H4 (cell line): ENCODE measurements at places on chromosomes 16 and 17.
A peak's percentile ranks its signal among the peaks of the same experiment; 100 is the strongest.

- DNase-seq, result no peak
These were observed 31.5 kb downstream of the HAPSTR1 start for GRCh38 chr16:9122969-9123368.

- DNase-seq, result peak; percentile 66
These were observed 4.8 kb downstream of the PPM1D start for GRCh38 chr17:60604686-60605334.

GRCh38 chr17:35088356-35088880 is 24.9 kb upstream of the RFFL start:
- DNase-seq, result peak; percentile 30

DNA sequence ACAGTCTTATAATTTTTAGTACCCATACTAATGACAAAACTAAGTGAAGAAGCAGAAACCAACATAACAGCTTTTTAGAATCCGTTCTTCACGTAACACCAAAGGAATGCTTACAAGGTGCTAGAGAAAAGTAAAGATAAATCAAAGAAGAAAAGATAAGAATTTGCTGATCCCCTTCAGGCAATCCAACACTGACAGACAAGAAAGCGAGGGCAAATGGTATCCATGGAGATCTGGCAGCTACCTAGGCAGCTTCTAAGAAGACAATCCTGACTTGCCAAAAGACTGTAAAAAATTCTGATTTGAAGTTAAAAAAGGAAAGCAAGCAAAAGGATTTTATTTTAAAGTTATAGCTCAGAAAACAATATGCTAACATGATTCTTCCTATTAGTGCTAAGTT is 14.6 kb downstream of the BBS2 start:
- DNase-seq, result no peak

- DNase-seq, result peak; percentile 32
These were observed 23.4 kb downstream of the WWOX start for GRCh38 chr16:78122774-78123315.

DNA sequence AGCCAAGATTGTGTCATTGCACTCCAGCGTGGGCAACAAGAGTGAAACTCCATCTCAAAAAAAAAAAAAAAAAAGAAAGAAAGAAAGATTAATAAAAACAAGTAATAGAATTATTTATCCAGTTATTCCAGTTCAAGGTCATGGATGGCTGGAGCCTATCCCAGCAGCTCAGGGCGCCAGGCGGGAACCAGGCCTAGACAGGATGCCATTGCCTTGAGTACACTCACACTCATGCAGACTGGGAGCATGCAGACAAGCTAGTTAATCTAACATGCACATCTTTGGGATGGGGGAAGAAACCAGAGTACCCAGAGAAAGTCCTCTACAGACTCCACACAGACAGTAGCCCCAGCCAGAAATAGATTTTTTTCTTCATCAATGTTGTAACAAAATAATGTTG is 17.9 kb downstream of the PDP2 start:
- no peak for DNase-seq

- DNase-seq, result no peak
These were observed 30.2 kb downstream of the ABCC3 start for GRCh38 chr17:50664788-50665458.

- peak; percentile 42 for DNase-seq
These were observed 101.2 kb downstream of the ZNF423 start for GRCh38 chr16:49754495-49755312.

- DNase-seq, result no peak
These were observed 339.0 kb downstream of the TMEM114 start for GRCh38 chr16:8251298-8251697.

- no peak for DNase-seq
These were observed 202.1 kb upstream of the IRX3 start for GRCh38 chr16:54488729-54489128.

GRCh38 chr17:58985367-58985766 is 121.3 kb downstream of the TRIM37 start:
- no peak for DNase-seq

DNA sequence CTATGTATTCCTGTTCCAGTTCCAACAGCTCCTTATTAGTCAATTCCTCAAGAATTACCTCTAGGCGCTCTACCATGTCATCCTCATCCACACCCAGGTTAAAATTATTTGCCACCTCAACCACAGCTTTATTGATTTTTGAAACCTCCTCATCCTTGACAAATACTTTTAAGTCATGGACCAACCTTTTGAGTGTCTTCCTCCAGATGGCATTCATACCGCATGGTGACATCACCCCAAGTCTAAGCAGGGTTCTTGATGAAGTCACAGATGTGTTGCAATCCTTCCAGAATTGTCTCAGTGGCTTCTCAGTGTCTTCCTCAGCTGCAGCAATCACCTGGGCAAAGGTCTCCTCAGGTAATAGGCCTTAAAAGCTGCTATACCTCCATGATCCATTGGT is 40.1 kb downstream of the BCL7C start:
- DNase-seq, result no peak

GRCh38 chr16:88799569-88800276 is 3.9 kb upstream of the CDT1 start:
- DNase-seq, result no peak

GRCh38 chr17:72715906-72716572 is 376.4 kb downstream of the SLC39A11 start:
- peak; percentile 97 for DNase-seq

DNA sequence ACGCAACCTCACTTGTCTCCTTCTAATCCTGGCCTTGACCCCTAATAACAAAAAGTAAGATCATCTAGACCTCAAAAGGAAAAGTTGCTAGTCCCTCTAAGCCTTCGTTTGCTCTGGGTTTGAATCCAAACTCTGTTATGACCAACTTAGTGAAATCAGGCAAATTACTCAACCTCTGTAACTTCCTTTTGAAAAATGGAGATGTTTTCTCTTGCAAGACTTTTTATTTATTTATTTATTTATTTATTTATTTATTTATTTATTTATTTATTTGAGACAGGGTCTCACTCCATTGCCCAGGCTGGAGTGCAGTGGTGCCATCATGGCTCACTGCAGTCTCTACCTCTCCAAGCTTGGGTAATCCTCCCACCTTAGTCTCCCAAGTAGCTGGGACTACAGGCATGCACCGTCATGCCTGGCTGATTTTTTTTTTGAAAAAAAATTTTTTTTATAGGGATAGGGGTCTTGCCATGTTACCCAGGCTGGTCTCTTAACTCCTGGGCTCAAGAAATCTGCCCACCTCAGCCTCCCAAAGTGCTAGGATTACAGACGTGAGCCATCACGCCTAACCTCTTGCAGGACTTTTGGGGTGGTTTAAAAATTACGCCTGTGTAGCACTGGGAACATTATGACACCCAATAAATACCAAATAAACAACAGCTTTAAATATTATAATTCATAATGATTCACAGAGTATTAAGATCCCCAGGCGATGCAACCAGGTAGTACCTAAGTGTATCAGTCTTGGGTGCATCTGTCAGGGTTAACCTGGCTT is 63.4 kb downstream of the PITPNC1 start:
- DNase-seq, result no peak

DNA sequence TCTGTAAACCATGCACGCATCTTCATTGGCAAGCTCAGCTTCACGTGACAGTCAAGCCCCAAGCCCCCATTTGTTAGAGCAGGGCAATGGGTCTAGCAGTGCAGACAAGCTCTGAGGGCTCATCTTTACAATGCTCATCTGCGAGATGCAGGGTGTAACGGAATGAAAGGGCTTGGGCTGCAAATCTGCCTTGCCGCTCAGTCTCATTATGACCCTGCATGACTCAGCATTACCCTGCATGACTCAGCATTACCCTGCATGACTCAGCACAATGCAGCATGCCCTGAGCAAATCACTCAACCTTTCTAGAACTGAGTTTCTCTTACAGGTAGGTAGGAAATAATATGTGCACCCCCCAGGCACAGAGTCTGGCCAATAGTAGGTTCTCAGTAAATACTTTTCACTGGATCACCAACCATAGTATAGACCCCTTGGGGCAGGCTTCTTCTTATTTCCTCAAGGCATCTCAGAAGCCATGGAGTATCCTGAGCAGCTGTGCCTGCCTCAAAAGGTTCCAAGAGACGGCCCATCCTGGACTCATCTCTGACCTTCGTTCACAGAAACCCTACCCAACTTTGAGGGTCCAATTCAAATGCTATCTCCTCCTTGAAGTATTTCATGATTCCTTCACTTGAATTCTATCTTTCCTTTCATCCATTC is 391.3 kb upstream of the CDH5 start:
- DNase-seq, result peak; percentile 55

DNA sequence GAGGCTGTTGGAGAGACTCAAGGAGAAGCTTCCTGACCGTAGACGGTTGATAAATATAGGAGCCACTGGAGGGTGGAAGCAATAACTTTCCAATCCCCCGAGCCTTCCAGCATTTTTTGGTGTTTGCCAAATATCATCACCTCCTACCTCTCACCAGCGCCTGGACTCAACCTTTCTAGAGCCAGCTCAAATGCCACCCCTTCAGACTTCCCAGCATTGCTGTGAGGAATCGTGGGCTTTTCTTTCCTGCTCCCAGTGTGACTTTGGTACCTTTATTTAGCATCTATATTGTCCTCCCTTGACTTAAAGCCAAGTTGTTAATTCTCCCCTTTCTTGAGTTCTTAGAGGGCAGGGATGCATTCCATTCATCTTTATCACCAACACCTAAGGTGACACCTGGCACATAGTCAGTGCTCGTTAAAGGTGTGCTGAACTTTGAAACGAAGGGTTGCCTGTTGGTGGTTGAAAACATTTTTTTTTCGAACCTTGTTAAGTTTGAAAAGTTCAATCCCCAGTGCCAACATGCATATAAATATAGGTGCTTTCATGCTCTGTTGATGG is 35.3 kb upstream of the CCR7 start:
- no peak for DNase-seq

DNA sequence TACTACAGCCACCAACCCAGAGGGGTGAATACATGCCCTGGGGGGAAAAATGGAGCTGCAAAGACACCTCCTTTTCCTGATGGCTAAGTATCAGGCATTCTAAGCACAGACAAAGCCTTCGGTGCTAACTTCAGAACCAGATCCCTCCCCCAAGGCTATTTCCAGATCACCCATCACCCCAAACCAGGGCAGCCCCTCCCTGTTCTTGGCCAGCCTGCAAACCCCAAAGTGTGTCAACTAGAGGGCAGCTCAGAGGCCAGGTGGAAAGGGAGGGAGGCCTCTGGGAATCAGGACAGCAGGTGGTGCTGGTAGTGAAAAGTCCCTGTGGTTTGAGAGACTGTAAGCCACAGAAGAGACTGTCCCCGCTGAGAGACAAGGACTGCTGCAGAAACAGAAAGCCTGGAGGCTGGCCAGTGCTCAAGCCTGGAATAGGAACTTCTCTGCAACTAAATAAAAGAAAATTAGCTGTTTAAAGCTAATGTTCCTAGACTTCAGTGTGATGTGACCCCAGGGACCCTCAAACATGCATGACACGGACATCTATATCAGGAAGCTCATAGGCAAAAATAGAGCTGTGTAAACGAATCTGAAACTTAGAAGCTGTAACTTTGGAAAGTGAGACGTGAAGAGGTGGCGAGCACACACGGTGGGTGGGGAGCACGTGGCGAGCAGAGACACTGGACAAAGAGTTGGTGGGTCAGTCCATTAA is 9.1 kb downstream of the TUBG1 start:
- DNase-seq, result peak; percentile 68

DNA sequence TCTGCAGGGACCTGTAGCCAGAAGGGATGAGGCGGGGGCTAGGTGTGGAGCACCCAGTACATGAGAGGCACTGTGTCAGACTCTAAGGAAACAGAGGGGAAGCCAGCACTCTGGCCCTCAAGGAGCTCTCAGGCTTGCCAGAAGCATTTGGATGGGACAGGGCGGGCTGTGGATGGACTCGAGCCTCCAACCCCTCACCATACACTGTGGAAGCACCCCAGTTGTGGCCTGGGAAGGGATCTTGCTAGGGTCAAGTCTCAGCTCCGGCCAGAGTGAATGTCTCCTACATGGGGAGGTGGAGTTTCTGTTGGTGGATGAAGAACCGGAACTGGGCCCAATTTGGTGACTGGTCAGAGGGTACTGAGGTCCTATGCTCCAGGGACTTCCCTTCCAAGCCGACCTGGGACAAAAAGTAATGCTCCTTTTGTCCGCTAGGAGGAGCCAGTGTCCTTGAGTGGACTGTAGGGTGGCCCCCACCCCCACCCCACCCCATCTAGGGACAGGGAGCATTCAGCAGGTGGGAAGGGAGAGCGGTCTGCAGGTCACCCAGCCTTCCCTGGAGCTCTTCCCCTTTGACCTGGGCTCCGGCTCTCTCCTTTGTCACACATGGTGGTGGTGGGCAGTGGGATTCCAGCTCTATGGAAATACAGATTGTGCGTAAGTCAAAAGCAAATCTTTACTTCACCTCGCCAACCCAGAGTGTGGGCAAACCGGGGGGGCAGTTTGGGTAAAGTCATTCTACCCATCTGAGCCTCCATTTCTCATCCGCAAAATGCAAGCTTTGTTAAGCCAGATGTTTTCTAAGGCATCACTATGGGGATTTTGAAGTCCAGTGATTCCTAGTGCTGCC is 20.4 kb upstream of the PHB1 start:
- peak; percentile 54 for DNase-seq

- no peak for DNase-seq
These were observed 22.8 kb upstream of the MTSS2 start for GRCh38 chr16:70708366-70709246.

DNA sequence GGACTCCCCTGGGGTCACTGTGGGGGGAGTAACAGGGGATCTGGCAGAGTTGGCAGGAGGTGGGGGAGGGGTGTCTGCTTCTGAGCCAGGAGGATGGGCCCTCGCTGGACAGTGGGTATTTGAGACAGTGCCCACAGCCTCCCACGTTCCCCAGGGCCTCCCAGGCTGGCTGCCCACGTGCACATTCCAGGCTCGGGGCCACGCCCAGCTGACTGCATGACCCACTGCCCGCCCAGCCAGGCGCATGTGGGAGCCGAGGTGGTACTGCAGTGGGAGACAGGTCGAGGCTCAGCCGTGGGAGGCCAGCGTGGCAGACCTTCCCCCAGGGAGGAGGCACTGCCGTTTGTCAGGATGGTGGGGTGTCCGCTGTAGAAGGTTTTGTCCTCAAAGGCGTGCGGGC is 38.8 kb downstream of the BAHCC1 start:
- no peak for DNase-seq

- DNase-seq, result no peak
These were observed 69.8 kb downstream of the METRNL start for GRCh38 chr17:83149029-83149725.

DNA sequence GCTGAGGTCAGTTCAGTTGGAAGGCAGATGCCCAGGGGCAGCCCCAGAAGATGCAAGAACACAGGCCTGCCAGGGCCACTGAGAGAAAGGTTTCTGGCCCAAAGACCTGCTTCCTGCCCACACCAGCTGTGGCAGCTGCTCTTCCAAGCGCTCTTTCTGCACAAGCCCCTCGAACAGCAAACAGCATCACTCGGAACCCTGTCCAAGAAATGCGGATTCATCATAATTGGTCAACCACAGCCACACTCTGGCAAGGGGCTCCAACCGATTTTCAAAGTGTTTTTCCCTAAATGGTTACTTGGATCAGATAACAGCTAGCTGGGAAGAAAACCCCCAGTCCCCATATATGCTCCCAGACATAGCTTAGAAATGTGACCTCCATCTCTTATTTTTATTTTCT is 71.1 kb upstream of the DNAH17 start:
- DNase-seq, result no peak

GRCh38 chr16:53502331-53503269 is at the start of gene AKTIP:
Gene AKTIP, minus strand, starts transcription at chr16:53503209. Its CDS starts 2,950 bp downstream, at chr16:53500259.
- peak; percentile 35 for DNase-seq

- no peak for DNase-seq
These were observed 70.2 kb downstream of the PARN start for GRCh38 chr16:14559809-14560241.
